ENCODE measurements at places on chromosomes 5 and 9. TPM values are rescaled to one million over a fixed set of nuclear protein-coding genes. Genes with fewer than 3 reads are reported as not detected.

GRCh38 chr9:130117816-130118632, 54.2 kb upstream of the NCS1 start:
- DNase-seq = no peak

DNA sequence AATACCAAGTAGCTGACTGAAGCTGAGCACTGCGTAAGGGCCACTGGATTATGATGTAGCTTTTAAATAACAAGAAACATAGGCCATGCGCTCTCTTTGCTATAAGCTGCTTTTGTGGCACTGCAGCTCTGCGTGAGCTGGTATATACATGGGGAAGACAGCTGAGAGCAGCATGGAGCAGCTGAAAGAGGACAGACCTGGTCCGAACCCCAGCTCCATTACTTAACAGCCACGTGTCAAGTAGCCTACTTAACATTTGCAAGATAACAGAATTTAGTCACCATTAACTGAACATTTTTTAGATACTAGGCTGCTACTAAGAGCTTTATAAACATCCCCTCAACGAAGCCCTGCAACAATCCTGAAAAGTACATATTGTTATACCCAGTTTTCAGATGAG, 69.3 kb downstream of the PTPN3 start:
- no peak for DNase-seq

DNA sequence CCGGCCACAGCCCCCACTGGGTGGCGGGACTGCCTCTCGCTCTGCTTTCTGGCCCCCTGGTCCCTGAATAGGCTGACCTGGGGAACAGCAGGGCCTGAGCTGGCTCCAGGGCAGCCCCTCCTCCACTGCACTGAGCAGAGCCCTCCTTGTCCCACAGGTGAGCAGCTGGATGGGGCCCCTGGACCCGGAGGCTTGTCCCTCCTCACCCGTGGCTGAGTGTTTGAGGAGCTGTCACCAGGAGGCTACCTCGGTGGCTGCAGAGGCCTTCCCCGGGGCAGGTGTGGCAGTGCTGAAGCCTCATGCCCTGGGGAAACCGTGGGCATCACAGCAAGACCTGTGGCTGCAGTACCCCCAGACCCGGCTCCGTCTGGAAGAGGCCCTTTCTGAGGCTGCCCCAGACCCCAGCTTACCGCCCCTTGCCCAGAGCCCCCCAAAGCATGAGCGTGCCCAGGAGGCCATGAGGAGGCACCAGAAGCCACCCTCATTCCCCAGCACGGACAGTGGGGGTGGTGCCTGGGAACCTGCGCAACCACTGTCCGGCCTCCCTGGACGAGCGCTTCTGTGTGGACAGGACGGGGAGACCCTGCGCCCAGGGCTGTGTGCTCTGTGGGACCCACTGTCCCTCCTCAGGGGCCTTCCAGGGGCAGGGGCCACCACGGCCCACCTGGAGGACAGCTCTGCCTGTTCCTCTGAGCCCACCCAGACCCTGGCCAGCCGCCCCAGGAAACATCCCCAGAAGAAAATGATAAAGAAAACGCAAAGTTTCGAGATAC, 28.5 kb upstream of the LRRC14B start:
- no peak for DNase-seq

The CHSY3 gene
- total RNA-seq = 1.7 TPM

DNA sequence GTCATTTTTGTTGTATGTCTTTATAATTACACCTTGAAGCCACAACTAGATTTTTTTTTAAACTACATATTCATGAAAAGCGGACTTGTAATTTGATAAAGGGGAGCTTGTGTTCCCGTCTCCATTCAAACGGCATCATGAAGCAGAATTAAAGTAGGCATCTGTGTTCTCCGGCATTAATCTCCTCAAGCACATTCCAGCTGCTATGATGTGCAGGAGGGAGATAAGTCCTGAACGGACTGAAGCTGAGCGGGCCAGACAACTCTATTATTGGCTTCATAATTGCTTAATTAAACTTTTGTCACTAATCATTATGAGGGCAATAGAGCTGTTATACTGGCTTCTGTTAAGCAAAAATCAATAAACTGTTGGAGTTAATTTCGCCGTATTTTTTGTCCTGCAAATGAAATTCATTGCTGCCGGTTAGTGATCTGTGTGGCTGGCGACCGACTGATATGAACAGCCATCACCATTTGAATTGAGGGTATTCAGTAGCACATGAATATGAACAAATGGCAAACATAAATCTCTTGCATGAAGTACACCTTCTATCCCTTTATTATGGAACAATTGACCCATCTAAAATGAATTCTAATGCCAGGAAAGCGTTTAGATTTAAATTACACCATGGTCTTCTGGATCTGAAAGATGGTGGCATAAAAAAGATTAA, 408.8 kb upstream of the IRX1 start:
- no peak for DNase-seq

DNA sequence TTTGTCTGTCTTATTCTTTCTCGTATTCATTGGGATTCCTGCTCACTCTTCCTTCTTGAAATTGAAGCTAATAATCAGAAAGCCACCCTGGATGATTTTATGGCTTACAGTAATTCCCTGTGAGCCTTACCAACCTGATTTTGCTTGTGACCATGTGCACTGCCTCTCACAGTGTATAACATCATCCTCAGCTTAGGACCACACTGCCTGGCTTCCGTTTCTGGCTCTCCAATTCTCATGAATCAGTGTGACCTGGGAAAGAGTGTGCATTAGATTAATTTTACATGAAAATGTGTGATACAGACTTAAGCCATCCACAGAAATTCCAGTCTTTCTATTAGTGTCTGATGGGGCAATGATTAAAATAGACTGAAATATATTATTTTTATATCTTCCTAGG, 126.8 kb upstream of the DMRT1 start:
- DNase-seq = no peak

DNA sequence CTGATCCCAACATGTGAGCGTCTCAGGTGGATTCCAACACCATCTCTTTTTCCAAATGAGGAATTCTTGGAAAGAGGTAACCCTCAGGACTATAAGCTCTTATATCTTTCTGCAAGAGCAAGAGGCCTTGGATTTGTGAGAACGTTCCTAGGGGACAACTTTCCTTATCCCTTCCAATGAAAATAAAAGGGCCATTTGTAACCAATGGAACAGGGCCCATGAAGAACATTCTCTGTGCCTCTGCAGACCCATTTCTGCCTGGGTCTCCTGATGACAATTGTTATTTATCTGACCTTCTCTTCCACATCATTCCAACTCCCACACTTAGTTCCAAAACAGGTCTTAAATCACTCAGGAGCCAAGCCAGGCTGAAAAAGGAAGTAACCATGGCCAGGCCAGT, 202.6 kb downstream of the ZNF462 start:
- DNase-seq = no peak

The INSYN2B gene
- 0.17 TPM for total RNA-seq

DNA sequence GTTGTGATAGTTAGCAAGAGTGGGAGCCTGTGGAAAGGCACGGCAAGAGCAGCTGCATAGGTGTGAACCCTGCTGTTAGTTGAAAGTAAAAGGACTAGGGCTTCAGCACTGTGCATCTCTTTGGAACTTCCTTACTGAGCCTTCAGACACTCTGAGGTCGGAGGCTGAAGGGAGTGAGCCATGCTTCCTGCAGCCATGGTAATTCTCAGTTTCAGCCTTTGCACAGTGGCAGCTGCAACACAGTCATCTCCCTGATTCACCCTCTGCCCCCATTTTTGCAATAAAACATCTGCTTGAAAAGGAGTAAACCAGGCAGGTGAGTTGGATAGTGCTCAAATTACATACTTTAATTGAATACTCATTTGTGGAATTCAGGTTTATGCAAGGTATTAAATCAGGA, 6.5 kb upstream of the TLE4 start:
- no peak for DNase-seq

DNA sequence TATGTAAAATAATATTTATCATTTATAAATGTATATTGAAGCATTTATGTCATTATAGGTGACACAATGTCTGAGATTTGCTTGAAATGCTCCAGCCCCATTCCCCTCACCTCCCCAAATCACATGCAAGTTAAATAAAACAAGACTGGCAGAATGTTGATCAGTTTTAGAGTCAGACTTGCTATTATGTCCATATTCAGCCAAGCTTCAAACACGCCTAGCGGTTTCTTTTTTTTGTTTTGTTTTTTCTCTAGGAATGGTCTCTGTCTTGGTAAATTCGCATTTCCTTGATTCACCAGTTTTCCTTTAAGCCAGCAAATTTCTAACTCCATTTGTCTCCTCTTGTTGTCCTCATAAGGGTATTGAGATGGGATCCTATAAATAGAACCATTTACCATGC, 153.0 kb upstream of the HMHB1 start:
- no peak for DNase-seq

- DNase-seq = no peak
Measured at GRCh38 chr9:120837921-120838320, 4.8 kb downstream of the PSMD5 start.

- DNase-seq = no peak
Measured at GRCh38 chr9:108105885-108106284, 616.3 kb upstream of the KLF4 start.

The ZNF354C gene
- total RNA-seq = 6.9 TPM

GRCh38 chr9:6646293-6646636, 736 bp upstream of the GLDC start:
- no peak for DNase-seq

The SPINK1 gene
- total RNA-seq = not detected

The HRCT1 gene
- total RNA-seq = 0.58 TPM

- no peak for DNase-seq
Measured at GRCh38 chr9:119588874-119589744, 219.9 kb upstream of the BRINP1 start.

DNA sequence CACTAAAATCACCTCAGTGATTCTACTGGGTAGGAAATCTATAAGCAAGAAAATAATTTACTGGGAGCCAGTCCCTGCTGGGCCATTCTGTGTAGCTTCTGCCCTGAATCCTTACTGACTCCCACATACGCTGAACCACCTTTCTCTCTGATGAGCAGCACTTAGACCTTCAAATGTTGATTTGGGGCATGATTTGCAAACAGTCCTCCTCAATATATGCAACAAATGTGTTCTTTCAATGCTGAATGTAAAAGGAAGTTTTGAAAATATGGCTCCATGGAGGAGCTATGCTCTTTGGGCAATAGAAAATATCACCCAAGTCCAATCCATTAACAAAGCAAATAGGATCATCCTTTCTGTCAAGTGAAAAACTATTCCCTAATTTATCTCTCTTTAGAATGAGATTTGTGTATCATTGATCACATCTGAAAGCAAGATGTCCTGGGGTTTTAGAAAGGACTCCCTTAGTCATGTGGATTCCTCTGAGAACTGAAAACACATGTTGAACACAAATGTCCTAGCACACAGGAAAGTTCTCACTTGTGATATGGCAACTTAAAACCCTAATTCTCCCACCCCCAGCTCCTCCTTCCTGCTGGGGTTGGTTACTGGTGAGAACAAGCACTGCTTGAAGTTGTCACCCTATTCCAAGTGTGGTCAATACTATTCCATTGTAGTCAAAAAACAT, 8.9 kb upstream of the CER1 start:
- no peak for DNase-seq

GRCh38 chr9:115495052-115495635, 377.2 kb upstream of the TNC start:
- no peak for DNase-seq

The IRF1 gene
- 75.3 TPM for total RNA-seq

- no peak for DNase-seq
Measured at GRCh38 chr5:34847056-34847455, 8.1 kb downstream of the TTC23L start.

- DNase-seq = no peak
Measured at GRCh38 chr5:95731571-95732554, 727 bp downstream of the RHOBTB3 start.

DNA sequence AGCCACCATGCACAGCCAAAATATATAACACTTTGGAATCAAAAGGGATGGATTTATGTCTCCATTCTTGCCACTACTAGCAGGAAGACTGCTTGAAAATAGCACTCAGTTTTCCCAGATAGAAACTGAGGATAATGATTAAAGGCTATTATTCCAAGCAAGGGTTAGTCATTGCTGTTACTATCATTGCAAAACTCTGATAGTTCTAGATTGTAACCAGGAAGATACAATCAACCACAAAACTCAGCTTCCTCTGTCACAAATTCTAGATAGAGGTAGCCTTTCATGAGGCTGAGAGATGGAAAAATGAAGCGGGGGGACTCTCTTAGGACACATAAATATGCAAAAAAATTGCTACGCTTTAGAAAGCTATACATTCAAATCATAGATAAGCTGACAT, 3.1 kb downstream of the ANXA1 start:
- DNase-seq = no peak

DNA sequence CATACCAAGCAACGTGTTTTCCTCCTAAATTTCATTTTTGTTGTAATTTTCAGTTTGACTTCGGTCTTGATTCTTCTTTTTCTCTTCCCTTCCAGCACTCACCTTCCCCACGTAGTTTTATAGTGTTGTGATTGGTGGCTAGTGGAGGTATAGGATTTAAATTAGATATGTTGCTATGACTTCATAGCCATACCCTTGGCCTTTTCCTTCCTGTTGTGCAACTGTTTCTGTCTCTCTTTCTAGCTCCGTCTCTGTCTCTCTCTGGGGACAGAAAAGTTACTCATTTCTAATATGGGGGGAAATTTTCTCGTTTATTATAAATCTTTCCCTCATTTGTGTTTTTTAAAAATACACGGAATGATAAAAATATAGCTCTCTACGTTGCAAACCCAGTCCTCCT, 20.6 kb upstream of the C5orf24 start:
- no peak for DNase-seq

The PCDHGB4 gene
- total RNA-seq = 6.4 TPM

GRCh38 chr9:2281803-2282185, 266.6 kb downstream of the SMARCA2 start:
- no peak for DNase-seq

The N4BP3 gene
- 6.0 TPM for total RNA-seq

DNA sequence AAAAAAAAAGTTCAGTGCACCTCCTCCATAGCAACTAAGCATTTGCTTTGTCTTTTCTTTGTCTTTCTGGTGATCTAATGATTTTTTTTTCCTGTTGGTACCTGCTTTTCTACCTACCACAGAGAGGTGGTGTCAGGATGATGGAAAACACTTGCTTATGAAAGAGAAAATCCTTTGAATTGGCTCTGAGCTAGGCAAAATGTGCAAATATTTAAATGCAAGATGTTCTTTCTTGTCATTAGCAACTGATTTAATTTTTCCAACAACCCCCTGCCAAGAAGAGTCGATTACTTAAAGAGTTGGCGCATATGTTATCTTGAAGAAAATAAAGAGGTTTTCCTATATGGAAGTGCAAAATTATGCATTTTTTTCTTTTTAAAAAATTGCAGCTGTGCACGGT, 37.7 kb downstream of the TNC start:
- DNase-seq = no peak

- DNase-seq = peak; percentile 49
Measured at GRCh38 chr5:115977988-115978387, 15.7 kb downstream of the LVRN start.
